NCI-H1105 (cell line): ENCODE measurements at places on chromosomes 12 and 14.

DNA sequence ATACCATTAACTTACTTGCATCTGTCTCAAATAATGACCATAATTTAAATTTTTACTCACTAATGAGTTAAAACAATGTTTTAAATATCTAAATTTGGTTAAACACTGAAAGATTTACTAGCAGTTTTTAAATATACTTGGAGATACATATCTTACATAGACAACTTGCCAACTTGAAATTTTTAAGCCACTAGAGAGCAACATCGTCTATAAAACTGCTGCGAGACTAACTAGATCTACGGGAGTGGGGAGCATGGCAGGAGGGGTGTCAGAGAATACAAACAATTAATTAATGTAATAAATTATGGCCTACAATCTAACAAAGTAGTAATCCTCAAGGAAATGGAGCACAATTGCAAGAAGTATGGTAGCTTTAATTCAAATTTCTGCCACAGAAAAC lies 120.4 kb downstream of the LRRIQ1 start:
- DNase-seq: no peak

- no peak for DNase-seq
These were observed 35.7 kb downstream of the FOXN4 start for GRCh38 chr12:109273354-109273753.

- DNase-seq: no peak
These were observed 199.9 kb upstream of the FOXN3 start for GRCh38 chr14:89616852-89617341.

- peak; percentile 19 for DNase-seq
These were observed 764 bp downstream of the DYNLL1 start for GRCh38 chr12:120496413-120497340.

- no peak for DNase-seq
These were observed 1.9 kb upstream of the ATP5MC2 start for GRCh38 chr12:53677800-53678148.

DNA sequence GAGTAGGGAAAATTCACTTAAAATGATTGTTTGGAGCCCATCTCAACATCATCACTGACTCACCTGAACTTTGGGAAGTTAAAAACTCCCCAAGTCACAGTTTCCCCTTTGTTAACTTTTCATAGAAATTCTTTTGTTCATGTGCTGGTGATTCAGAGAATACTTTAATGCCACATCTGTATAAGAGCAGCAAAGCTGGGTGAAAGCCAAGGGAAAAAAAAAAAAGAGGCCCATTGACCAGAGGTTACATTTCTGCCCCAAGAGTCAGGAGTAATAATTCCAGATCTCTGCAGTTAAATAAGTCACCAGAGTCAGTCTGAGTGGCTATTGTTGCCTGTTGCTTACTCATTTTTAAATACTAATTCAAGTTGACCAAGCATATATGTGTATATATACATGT lies 136.4 kb upstream of the LGR5 start:
- no peak for DNase-seq

GRCh38 chr14:53953828-53954550 lies 2.6 kb downstream of the BMP4 start:
- DNase-seq: no peak

DNA sequence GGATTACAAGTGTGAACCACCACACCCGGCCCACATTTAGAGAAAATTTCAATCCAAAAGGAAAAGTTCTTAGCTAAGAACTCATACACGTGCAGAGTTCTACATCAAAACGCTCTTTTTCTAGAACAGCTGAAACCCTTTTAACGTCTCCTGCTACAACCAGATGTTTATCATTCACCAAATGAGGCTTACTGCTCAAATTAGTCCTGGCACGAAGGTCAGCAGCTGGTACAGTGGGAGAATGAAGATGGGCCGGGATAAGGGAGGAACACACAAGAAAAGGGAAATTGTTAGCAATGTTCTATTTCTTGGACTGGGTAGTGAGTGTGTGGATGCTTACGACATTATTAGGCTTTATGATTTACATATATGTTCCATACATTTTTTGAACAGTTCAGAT lies 37.2 kb downstream of the PRKAB1 start:
- DNase-seq: no peak

DNA sequence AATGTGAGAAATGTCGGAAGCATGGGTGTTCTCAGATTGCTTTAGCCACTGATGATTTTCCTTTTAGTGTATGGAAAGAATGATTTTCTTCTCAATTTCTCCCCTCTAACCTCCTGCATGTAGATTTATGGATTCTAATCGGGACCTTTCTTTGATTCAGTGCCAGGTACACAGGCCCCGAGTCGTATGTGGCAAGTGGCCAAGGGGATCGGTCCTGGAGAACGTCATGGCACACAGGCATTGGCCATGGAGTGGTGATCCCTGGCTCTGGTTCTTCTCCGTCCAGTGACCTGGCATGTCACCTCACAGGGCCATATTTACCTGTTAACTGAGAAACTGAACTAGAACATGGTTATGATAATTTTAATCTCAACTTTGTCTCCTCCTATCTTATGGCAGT lies 58.1 kb downstream of the ETV6 start:
- peak; percentile 28 for DNase-seq

GRCh38 chr12:110687396-110688169 lies 1.3 kb downstream of the HVCN1 start:
- DNase-seq: no peak

GRCh38 chr14:69980457-69981425 lies 101.5 kb downstream of the SMOC1 start:
- peak; percentile 55 for DNase-seq

GRCh38 chr14:33949411-33949893 lies 1.4 kb downstream of the EGLN3 start:
- DNase-seq: no peak

GRCh38 chr12:27821259-27821973 lies 41.4 kb upstream of the MANSC4 start:
- DNase-seq: peak; percentile 49

- no peak for DNase-seq
These were observed 2.8 kb downstream of the ADAM21 start for GRCh38 chr14:70454731-70455130.

DNA sequence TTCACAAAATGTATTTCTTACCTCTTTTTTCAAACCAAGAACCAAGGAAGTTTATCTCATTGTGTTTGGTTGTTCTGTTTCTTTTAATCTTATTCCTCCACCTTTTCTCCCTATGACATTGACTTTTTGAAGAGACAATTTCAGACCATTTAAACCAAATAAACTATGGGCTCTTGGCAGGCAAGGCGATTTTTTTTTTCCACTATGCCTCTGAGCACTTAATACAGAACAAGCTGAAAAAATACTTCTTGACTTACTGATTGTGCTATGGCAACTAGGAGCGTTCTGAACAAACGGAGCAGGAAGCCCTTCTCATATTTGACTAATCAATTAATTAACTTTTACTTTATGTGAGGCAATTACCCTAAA lies 98.0 kb downstream of the ZNF664 start:
- no peak for DNase-seq

DNA sequence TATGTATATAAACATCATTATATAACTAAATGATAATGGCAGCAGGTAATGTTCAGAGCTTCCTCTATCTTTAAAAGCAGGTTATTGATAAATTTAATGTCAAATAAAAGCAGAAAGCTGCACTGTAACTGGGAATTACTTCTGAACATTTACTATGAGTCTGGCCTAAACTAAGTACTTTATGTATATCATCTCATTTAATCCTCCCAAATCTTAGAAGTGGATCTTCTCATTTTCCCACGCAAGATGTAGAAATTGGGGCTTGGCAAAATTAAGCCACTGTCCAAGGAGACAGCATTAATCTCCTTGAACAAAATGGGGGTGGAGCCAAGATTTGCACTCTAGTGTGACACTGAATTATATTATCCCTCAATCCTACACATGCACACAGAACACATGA lies 5.7 kb downstream of the NIN start:
- DNase-seq: no peak

DNA sequence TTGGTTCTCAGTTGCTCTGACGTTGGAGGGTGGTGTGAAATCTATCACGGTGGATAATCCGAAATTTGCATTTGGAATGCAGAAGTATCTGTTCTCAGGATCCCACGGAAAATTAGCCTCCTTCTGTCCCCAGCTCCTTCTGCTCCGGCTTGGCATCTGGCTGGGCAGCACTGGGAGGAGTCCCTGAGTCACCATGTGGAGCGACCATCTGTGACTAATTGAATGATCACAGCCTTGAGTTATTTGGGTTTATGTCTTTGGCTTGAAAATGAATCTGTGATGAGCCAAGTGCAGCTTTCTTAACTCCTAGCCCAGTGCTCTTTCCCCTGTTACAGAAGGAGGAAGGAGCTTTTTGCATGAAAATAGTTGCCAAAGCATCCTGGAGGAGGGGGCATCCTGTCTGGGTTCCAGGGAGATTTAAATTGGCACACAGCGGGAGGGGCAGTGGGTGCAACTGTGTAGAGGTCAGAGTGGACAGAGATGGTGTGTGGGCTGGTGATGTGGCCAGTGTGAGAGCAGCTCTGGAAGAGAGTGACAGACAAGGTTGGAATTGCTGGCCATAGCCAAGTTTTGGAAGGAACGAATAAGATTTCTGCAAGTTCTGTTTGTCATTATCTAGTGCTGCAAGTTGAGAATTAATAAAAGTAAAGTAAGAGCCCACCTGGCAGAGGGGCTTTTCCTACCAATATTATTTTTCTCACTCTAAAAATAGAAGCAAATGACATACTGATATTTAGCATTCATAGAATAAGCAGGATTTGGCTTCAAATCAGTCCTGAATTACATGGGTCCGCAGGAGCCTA lies 74.4 kb downstream of the SLC24A4 start:
- no peak for DNase-seq

GRCh38 chr14:92570674-92571262 lies 57.2 kb downstream of the RIN3 start:
- DNase-seq: no peak

- no peak for DNase-seq
These were observed 76.7 kb downstream of the PIWIL1 start for GRCh38 chr12:130414381-130414780.

- no peak for DNase-seq
These were observed 21.1 kb upstream of the AKAP6 start for GRCh38 chr14:32307881-32308582.

- DNase-seq: no peak
These were observed 50.3 kb downstream of the MON2 start for GRCh38 chr12:62516927-62517326.

DNA sequence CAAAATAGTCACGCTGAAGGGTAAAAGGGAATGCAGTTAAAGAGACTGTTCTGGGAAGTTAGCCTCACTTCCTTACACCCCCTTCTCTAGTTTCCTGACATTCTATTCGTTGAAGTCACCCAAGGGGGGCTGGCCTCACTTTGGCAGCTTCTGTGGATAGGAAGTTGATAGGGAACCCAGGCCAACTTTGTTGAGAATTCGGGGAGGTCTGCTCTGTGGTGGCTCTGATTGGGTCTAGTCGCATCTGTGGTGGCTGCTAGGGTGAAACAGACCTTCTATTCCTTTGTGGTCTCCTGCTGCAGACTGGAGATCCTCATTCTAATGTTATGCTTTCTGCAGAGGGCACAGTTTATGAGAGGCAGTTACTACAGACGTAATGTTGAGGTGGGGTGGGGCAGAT lies 28.8 kb upstream of the GZMB start:
- no peak for DNase-seq

- no peak for DNase-seq
These were observed 14.7 kb downstream of the AACS start for GRCh38 chr12:125079648-125080645.

GRCh38 chr14:61636291-61636690 lies 59.0 kb upstream of the HIF1A start:
- DNase-seq: no peak
